ENCODE measurements at places on chromosomes 3 and 15. TPM values are rescaled to one million over a fixed set of nuclear protein-coding genes. Genes with fewer than 3 reads are reported as not detected.

ATP13A4 gene
- total RNA-seq = 0.18 TPM

COPB2 gene
- 444 TPM for total RNA-seq

PPP1R2 gene
- 111 TPM for total RNA-seq

TBC1D23 gene
- total RNA-seq = 84.6 TPM

RPP25 gene
- total RNA-seq = 8.5 TPM

LTK gene
- not detected for total RNA-seq
